ENCODE measurements at places on chromosomes 13 and 19. TPM values are rescaled to one million over a fixed set of nuclear protein-coding genes. Genes with fewer than 3 reads are reported as not detected.
A peak's percentile ranks its signal among the peaks of the same experiment; 100 is the strongest.

DNA sequence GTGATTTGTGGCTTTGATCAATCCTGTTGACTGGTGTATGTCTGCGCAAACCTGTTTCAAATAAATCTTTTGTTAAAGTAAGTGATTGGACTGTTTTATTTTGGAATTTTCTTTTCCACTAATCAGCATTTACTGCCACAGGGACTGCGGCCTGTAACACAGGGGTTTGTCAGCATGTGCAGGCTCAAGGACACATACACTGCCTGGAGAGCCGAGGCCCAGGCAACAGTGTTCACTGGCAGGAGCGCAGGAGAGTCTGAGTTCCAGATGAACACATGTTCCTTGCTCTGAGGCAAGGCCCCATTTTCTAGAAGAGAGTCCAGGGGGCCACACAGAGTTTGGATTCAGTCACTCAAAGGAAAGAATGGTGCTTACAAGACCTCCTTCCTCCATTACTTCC is 26.0 kb downstream of the SHISA2 start:
- H3K27ac ChIP-seq: no peak overlapping the region
- H3K4me3 ChIP-seq: no peak overlapping the region
- no peak for DNase-seq

The ZNF580 gene
- 33.3 TPM for total RNA-seq

The DCT gene
- not detected for total RNA-seq

DNA sequence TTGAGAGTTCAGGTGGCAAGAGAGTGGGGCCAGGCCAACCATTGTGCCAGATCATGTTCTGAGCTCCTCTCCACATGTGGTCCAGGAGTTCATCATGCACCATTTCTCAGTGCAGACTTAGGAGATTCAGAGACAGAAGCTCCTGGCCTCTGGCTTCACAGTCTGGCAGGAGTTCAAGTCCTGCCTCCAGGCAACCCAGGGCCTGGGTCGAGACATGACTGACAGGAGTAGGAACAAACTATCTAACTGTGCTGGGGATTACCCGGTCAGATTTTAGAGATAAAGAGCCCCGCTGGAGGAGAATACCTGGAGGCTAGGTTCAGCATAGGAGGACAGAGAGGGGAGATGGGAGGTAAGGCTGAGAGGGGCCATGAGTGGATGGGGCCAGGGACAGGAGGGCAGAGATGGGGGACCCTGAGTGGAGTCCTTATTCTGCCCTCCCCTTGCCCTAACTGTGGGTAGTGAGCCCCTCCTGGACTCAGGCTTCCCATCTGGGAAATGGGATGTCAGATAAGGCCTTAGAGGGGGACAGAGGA is 906 bp upstream of the CYP4F11 start:
- peaks cover 1% of the 10 kb centered on the region for H3K27me3 ChIP-seq
- DNase-seq: no peak
- no peaks in the 10 kb centered on the region for H3K4me1 ChIP-seq
- H3K36me3 ChIP-seq: peaks cover 7% of the 10 kb centered on the region
- H3K27ac ChIP-seq: no peak overlapping the region

The CEACAM1 gene
- 7.1 TPM for total RNA-seq

DNA sequence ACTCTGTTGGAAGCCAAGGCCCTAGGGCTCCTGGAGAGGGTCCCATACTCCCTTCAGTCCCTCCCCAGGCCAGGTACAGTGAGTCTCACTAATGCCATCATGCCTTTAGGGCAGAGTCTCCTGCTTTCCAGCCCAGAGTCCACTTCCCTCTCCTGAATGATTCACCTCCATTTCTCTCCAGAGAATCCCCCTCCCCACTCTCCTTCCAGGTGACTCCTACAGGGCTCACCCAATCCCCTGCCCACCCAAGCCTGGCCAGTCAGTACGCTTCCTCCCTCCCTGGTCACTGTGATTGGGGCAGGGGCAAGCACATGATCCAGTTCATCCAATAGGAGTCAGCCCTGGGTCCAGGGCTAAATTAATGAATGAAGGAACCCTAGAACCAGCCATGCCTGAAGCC is 35.0 kb upstream of the PNMA8B start:
- no peak for DNase-seq
- H3K36me3 ChIP-seq: no peaks in the 10 kb centered on the region
- no peak overlapping the region for H3K4me3 ChIP-seq
- H3K27ac ChIP-seq: no peak overlapping the region

DNA sequence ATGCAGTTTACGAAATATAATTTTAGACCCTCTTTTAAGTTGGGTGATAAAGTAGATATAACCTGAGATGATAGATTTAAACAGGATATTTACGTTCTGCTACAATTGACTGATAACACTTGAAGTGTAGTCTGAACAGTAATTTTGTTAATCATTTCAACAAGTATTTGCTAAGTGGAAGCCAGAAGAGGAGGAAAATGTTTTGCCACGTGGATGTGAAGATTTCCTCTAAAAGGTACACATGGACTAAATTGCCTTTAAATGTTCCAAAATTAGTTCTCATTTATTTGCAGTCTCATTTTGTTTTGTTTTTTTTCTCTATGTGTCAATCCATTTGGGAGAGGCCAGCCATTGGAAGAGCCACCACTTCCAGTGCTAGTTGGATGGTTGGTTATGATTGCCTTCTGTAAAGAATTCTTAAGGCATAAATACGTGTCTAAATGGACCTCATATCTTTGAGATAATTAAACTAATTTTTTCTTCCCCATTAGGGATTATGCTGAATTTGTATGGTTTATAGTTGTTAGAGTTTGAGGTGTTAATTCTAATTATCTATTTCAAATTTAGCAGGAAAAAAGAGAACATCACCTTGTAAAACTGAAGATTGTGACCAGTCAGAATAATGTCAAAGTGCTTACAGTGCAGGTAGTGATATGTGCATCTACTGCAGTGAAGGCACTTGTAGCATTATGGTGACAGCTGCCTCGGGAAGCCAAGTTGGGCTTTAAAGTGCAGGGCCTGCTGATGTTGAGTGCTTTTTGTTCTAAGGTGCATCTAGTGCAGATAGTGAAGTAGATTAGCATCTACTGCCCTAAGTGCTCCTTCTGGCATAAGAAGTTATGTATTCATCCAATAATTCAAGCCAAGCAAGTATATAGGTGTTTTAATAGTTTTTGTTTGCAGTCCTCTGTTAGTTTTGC is 2.8 kb downstream of the MIR17HG start:
- no peaks in the 10 kb centered on the region for H3K27me3 ChIP-seq
- peaks cover 60% of the 10 kb centered on the region for H3K36me3 ChIP-seq
- no peak for DNase-seq
- peak overlapping the region; percentile 28 for H3K27ac ChIP-seq
- H3K4me1 ChIP-seq: peaks cover 41% of the 10 kb centered on the region

The CYP4F11 gene
- total RNA-seq: not detected

DNA sequence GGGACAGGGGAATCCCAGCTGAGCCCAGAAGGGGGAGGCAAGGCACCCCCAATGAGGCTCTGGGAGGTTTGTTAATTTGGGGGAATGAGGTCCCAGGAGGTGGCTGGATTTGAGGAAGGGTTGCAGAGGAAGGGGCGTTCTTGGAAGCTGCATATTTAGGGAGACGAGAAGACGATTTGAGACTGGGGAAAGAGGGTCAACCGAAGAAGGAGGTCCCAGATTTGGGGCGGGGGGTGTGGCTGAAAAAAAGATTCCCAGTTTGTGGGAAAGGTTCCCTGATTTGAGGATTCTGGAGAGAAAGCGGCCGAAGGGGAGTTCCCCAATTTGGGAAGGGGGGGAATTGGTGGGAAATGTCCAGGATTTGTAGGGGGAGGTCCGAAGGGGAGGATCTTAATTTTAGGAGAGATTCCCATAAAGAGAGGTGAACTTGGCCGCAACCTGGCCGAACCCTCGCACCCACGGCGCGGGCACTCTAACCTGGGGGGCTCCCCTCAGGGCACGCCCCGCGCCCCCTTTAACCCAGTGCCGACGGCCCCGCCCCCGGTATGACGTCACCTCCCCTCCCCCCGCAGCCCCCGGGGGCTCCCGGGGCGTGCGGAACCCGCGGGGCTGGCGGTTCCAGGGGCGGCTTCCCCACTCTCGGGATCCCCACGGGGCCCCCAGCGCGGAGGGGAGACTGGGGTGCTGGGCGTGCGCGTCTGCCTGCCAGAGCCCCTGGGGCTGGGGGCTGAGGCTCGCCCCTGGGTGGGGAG is 1.2 kb downstream of the PTPRS start:
- no peak for DNase-seq
- H3K27ac ChIP-seq: peak overlapping the region; percentile 12
- peak overlapping the region; percentile 51 for H3K4me3 ChIP-seq
- peaks cover 8% of the 10 kb centered on the region for H3K4me1 ChIP-seq
- H3K36me3 ChIP-seq: no peaks in the 10 kb centered on the region

The LILRA6 gene
- total RNA-seq: not detected

DNA sequence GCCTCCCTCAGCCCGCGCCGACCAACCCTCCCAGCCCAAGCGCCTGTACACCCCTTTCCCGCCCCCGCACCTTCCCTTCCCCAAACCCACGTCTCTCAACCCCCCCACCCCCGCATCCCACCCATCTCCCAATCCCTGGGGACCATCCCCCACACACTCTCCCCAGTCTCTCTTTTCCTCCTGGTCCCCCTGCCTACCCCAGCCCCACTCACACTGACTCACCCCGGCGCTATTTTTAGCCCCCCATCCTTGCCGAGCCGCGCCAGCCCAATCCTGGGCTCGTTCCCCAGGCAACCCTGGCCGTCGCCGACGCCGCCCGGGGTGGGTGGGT is 11.7 kb downstream of the CIC start:
- DNase-seq: no peak
- H3K36me3 ChIP-seq: peaks cover 16% of the 10 kb centered on the region
- peak overlapping the region; percentile 78 for H3K4me3 ChIP-seq

The CNN1 gene
- total RNA-seq: not detected

The ZNF556 gene
- not detected for total RNA-seq

DNA sequence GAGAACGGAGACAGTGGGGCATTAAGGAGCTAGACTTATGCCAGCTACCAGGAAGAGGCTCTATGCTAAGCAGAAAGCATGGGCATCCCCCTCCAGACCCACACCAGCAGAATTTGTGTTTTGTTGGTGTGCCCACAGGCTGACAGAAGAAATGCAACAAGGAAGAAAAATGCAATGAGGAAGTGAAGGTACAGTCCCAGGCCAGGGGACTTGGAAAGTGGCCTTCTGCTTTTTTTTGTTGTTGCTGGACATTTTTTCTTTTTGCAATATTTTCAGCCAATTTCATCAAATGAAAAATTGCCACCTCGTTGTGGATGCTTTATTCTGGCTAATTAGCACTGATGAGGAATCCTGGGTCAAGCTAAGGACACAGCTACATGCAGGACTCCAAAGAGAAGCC is 167.7 kb downstream of the TSHZ3 start:
- no peak overlapping the region for H3K27ac ChIP-seq
- H3K4me3 ChIP-seq: no peak overlapping the region
- H3K27me3 ChIP-seq: no peaks in the 10 kb centered on the region
- no peaks in the 10 kb centered on the region for H3K4me1 ChIP-seq
- H3K36me3 ChIP-seq: no peaks in the 10 kb centered on the region

The KLK13 gene
- total RNA-seq: not detected

The ZNF534 gene
- not detected for total RNA-seq

The C19orf18 gene
- 0.21 TPM for total RNA-seq

DNA sequence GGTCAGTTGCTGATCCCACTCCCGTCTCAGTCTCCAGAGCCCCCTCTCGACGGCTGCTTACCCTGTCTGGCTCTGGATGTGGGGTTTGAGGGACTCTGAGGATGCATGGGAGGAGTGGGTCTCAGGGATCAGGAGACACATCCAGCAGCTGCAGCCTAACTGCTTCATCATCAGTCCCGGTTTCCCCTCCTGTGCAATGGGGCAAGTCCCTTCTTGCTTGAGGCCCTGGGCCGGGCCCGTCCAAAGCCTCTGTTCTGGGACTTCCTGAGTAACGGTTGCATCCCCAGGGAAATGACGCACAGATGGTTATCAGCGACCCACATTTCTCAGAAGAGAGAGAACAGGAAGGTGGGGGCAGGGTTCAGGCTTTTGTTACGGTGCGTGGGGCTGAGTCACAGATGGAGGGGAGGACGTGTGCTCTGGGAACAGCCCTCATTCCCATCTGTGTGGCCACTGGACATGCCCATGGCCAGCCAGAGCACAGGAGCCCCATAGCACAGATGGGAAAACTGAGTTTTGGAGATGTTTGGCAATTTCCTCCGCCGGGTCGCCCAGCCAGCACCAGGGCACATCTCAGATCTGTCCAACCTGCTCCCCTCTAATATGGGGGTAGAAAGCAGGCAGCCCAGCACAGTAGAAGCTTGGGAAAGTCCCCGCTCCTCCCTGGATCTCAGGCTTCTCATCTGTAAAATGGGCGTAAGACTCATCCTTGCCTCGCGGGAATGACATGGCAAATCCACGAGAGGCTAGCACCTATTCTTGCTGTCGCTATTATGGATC is 19.3 kb downstream of the GNA15 start:
- no peak overlapping the region for H3K4me3 ChIP-seq
- peak; percentile 79 for DNase-seq
- H3K36me3 ChIP-seq: peaks cover 14% of the 10 kb centered on the region
- no peaks in the 10 kb centered on the region for H3K27me3 ChIP-seq

DNA sequence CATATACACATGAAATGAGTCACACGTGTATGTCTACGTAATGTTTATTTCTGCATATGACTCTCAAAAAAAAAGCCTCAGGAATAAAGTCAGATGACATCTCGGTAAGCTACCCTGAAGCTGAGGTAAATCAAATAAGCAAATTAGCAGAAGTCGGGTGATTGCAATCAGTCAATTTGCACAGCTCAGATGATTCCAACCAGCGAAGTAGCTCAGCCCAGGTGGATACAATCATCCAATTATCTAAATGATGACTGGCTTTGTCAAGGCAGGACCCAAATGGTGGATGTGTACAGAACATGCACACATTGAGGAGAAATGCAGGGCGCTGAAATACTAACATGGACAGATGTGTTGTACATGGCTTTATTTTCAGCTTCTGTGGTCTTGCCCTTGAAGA is 148.5 kb downstream of the ZNF486 start:
- no peaks in the 10 kb centered on the region for H3K36me3 ChIP-seq
- H3K4me1 ChIP-seq: no peaks in the 10 kb centered on the region
- no peaks in the 10 kb centered on the region for H3K27me3 ChIP-seq
- H3K27ac ChIP-seq: no peak overlapping the region
- no peak overlapping the region for H3K4me3 ChIP-seq
- DNase-seq: no peak

The FBN3 gene
- not detected for total RNA-seq

DNA sequence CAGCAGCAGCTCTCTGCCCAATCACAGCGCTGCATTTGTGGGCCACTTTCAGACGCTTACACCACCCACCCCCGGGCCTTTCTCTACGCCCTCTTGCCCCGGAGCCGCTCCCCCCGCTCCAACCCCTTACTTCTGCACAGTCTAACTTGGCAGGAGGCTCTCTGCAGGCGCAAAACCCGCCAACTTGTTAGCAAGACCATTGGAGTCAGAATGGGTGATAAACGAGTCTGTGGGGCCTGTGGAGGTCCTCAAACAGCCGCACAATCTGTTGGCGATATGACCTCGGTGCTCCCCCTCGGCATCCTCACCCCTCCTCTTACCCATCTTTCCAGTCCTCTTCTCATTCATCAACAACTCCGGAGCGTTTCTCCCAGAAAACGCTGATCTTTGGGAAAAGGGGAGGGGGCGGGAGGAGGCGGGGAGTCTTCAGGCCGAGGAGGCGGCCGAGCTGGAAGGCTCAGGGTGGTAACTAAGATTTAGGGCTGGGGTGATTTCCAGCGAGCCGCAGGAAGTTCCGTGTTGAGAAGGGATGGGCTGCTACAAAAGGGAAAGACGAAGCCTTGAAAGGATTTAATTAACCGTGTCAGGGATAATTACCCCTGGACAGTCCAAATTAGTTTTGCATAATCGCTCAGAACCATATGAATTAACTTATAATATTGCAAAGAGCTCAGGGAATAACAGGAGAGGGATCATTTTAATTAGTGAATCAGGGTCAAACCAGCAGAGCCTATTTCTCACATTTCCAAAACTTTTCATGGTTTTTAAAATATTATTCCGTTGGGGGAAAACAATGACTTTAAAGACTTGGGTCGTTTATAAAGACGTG is 4.1 kb downstream of the SOX21 start:
- H3K27ac ChIP-seq: no peak overlapping the region
- DNase-seq: no peak
- H3K4me1 ChIP-seq: peaks cover 14% of the 10 kb centered on the region
- H3K36me3 ChIP-seq: peaks cover 3% of the 10 kb centered on the region
- H3K4me3 ChIP-seq: no peak overlapping the region

The STK24 gene
- 127 TPM for total RNA-seq
